NCI-H526 treated with DMSO at 0.1 percent for 48 hours (cell line): ENCODE measurements at places on chromosomes 6 and 20.

DNA sequence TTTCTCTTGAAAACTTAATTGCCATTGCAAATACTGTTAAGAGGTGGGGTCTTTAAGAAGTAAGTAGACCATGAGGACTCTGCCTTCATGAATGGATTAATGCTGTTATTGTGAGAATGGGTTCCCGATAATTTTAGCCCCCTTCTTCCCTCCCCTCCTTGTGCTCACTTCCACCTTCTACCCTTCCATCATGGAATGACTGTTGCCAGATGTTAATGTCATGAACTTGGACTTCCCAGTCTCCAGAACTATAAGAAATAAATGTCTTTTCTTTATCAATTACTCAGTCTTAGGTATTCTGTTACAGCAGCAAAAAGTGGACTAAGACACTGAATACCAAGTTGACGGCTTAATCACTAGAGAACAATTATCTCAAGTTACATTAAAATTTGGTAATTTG, 5.8 kb upstream of the FOXQ1 start:
- DNase-seq: no peak

- no peak for DNase-seq
These were observed 89.5 kb upstream of the SIM1 start for GRCh38 chr6:100554228-100554627.

- no peak for DNase-seq
These were observed 203.8 kb downstream of the MYLK4 start for GRCh38 chr6:2546901-2547300.

DNA sequence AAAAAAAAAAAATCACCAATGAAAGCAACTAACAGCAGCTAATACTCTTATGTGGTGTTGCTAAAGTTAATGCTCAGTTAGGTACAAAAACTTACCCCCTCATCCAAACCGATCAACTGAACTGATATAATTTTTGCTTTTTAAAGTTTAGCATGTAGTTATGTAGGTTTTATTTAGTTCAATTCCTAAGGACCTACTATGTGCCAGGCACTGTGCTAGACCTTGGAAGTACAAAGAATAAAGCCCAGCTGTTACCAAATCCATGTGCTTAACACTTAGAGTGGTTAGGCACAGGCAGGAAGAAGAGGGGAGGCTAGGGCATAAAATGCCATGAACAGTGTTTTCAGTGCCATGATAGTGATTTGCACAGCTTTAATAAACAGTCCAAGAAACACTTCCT, 85.1 kb downstream of the PDSS2 start:
- DNase-seq: no peak

GRCh38 chr6:167568407-167569024, 243.6 kb downstream of the TTLL2 start:
- DNase-seq: no peak

- no peak for DNase-seq
These were observed 36.3 kb downstream of the DYNLT1 start for GRCh38 chr6:158608221-158608620.

DNA sequence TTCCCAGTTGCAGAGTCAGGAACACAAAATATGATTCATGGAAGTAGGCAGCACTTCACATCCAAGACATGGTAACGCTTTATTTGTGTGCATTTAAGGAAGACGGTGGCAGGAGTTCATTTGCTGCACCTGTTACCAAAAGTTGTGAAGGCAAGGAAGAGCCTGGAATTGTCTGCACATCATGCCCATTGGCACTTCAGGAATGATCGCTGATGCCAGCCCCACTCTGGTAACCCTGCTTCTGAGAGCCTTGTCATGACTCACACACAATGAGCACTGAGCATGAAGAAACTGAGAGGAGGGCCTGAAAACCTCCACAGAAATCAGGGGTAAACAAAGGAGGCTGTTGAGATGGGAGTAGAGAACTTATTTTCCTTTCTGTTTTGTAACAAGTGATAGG, 181.1 kb downstream of the RPS12 start:
- no peak for DNase-seq

DNA sequence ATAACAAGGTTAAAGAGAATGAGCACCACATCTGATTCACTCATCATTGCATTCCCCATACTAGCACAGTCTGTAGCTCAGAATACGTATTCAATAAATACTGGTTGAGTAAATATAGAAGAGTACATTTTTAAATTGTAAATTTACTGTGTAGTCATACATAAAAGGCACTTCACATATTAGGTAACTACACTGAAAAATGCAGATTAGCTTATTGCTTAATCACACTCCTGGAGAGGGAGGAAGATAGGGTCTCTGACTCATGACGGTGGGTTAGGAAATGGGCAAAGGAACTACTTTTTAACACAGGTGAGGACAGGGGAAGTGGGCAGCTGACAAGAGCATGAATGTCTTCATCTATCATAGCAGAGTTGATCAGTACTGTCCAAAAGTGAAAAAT, 133.2 kb downstream of the TBC1D32 start:
- DNase-seq: no peak

GRCh38 chr6:3081960-3082359, 13.7 kb downstream of the RIPK1 start:
- no peak for DNase-seq

DNA sequence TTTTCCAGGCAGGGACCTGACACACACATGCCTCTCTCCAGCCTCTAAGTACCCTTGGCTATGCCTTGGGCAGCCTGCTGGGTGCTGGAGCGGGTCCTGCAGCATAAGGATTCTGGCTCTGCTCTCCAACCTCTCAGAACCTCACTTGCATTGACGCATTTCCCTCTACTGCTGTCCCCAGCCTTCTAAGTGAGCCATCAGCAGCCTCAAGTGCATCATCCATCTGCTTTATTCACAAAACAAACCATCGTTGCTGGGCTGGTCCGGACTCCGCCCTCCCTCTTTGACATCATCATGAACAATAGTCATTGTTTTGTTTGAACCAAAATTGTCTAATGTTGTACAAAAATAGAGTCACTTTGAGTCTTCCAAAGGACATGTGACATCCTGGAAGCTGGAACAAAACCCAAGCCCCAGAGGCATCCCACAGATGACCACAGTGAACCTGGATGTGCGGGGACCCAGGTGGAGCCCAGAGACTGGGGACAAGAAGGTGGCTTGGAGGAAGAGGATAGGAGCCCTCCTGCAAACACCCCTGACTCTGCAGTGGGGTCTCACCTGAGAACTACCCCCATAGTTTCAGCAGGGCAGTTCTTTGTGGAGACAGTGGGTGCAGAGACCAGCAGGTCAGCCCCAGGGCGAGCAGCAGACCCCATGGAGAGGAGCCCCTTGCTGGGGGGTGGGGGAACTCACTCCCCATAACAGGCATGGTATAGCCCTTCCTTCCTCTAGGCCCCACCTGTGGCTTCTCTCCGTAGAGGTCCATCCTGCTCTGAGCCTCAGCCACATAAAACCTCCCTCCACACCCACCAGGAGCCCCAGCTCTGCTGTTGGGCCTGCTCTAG, 230.1 kb downstream of the SYNDIG1 start:
- DNase-seq: no peak

- no peak for DNase-seq
These were observed 104.4 kb downstream of the MRPL14 start for GRCh38 chr6:44022671-44023352.

DNA sequence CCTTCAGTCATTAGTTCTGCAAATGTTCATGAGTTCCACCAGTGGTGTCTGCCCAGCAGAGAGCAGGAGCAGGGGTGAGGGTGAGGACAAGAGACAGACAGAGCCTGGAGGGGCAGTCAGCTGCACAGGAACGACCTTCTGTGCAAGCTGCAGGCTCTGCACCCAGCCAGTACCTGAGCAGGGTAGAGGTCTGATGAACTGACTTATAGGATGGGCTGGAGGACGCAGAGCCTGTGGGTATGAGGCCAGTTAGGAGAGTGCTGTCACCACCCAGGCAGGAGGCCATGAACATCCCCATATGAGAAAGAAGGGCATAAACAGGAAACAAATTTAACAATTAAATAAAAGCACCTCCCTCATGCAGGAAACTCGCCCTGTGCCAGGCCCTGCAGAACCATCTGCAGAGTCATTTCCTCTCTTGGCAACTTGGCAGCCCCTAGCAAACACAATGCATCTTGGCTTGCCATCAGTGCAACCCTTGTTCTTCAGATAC, 17.9 kb downstream of the C6orf15 start:
- DNase-seq: no peak

DNA sequence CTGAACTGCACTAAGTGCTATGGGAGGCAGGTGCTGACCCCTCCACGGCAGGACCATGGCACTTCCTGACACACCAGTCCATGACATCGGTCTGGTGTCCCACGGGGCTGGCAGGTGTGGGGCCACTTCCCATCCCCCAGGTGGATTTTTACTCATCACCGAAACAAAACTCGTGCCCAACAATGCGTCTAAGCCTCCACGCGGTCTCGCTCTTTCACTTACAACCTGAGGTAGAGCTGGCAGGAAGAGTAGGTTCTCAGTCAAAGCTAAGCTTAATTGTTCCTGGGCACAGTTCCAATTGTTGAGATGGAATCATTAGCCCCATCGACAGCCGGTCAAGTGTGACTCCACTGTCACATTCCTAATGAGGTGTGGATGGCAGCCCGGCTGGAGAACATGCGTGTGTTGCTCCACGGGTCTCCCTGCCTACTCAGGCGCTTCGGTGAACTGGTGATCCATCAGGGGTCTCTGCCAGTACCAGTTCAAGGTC, 125.7 kb downstream of the SLC23A2 start:
- DNase-seq: peak; percentile 35

GRCh38 chr6:22801831-22802230, 232.5 kb downstream of the HDGFL1 start:
- no peak for DNase-seq

DNA sequence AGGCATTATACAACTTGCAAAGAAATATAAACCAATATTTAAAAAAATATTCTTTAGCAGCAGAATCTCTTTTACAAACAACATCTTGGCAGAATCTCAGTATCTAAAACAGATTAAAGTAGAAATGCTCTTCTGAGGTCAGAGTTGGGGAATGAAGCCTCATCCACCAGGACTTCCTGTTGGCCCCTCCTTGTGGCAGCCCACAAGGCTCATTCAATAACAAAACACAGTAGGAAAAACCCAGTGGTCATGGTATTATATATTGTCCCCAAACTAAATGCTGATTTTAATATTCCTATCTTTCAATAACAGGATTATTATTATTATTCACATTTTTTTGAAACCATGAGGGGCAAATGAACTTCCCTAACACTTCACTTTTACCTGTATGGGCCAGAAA, 368.6 kb downstream of the BTBD9 start:
- no peak for DNase-seq

DNA sequence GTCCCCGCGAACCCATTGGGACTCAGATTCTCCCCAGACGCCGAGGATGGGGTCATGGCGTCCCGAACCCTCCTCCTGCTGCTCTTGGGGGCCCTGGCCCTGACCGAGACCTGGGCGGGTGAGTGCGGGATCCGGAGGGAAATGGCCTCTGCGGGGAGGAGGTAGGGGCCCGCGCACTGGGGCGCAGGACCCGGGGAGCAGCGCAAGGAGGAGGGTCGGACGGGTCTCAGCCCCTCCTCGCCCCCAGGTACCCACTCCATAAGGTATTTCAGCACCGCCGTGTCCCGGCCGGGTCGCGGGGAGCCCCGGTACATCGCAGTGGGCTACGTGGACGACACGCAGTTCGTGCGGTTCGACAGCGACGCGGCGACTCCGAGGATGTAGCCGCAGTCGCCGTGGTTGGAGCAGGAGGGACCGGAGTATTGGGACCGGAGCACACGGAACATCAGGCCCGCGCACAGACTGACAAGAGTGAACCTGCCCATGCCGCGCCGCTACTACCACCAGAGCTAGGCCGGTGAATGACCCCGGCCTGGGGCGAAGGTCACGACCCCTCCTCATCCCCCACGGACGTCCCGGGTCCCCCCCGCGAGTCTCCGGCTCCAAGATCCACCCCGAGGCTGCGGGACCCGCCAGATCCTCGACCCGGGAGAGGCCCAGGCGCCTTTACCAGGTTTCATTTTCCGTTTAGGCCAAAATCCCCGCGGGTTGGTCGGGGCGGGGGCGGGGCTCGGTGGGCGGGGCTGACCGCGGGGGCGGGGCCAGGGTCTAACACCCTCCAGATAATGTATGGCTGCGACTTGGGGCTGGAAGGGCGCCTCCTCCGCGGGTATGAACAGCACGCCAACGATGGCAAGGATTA, 15.7 kb upstream of the HLA-A start:
- DNase-seq: no peak

DNA sequence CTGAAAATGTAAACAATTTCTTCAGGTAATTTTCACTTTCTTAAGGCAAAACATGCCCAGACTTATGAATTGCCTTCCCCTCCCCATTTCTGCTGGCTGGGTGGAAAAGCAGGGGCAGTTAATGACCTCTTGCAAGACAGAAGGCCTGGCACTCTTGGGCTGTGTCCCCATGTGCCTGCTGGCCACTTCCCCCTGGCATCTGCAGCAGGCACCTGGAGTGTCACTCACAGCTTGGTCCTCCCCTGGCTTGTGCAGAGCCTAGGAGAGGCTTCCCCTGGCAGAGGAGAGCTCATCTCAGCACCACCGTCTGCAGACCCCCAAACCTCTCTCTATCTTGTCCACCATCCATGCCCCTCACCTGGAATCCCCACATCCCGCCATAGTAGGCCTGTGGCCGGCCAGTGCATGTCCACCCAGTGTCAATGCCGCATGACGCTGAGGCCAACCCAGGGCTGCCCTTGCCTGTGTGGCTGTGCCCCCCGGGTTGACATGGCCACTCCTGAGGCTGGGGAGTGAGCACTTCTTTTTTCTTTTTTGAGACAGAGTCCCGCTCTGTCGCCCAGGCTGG, 83.5 kb upstream of the SLC22A23 start:
- no peak for DNase-seq

DNA sequence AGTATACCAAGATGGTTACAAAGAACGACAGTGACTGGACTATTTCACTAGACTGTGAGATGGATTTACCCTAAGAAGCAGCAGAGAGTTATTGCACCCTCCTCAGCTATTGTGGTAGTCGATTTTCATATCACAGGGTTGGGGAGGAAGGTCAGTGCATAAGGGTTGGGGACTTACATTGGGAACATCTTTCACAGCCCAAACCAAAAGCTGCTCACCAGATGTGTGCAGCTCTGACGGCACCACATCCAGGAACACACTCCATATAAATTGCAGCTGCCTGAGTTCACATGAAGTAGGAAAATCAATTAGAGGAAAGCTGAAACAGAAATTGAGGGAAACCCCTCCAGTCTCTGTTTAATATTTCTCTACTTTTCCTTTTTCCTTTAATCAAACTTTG, 470.5 kb upstream of the NRSN1 start:
- DNase-seq: no peak

DNA sequence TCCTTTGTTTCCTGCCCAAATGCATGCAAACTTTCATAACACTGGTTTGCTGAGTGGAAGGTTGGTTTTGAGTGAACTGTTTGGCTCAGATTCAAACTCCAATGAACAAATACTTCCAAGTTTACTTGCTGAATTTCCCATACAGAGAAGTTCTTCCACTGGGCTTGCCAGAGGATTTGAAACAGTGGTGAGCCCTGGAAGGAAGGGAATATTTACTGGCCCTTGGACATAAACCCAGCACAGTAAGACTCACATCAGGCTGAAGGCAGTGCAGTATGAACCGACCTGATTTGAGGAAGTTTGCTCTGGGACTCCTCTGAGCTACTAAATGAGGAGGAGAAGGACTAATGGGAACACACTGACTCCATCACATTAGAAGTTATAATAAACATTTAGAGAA, 3.8 kb downstream of the TRAF3IP2 start:
- DNase-seq: no peak

GRCh38 chr20:51305316-51306052, 237.0 kb downstream of the NFATC2 start:
- no peak for DNase-seq
